Neural progenitor cell (in vitro differentiated cells): ENCODE measurements at places on chromosomes 4 and X. TPM values are rescaled to one million over a fixed set of nuclear protein-coding genes. Genes with fewer than 3 reads are reported as not detected.

The UBE2D3 gene
- 472 and 573 TPM in 2 replicates for total RNA-seq

The SASH3 gene
- total RNA-seq = not detected in 2 replicates

The HTATSF1 gene
- total RNA-seq = 111 and 123 TPM in 2 replicates

- DNase-seq = no peak
Measured at GRCh38 chrX:54470054-54470760, 25.8 kb downstream of the FGD1 start.

- DNase-seq = no peak
Measured at GRCh38 chr4:1723131-1723801, 1.9 kb downstream of the TACC3 start.

GRCh38 chr4:104629601-104630000 lies 134.9 kb upstream of the CXXC4 start:
- DNase-seq = no peak

GRCh38 chrX:128106630-128107029 lies 54.4 kb upstream of the ACTRT1 start:
- peak; percentile 49 for DNase-seq

GRCh38 chr4:185394568-185395237 lies 1.0 kb downstream of the LRP2BP start:
- no peak for DNase-seq
